ENCODE measurements at places on chromosomes 7 and 10.

DNA sequence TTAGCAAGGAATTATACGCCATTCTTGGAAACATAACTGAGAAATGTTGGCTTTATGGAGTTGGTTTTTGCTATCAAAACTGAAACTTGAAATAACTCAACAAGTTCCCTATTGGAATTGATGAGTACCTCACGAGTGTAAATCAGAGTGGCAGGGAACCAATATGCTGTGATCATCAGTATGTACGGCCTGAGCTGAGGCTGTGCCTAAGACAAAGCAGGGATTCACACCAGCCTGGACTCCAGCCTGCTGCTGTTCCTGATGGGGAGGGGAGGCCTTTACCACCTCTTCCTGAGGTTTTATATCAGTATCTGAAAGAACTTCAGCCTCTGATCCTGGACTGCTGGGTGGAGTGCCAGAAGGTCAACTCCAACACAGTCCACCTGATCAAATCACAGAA, 52.7 kb downstream of the CRTAC1 start:
- no peak for DNase-seq

- DNase-seq: no peak
Observed at GRCh38 chr10:60362461-60362860, 27.2 kb downstream of the ANK3 start.

DNA sequence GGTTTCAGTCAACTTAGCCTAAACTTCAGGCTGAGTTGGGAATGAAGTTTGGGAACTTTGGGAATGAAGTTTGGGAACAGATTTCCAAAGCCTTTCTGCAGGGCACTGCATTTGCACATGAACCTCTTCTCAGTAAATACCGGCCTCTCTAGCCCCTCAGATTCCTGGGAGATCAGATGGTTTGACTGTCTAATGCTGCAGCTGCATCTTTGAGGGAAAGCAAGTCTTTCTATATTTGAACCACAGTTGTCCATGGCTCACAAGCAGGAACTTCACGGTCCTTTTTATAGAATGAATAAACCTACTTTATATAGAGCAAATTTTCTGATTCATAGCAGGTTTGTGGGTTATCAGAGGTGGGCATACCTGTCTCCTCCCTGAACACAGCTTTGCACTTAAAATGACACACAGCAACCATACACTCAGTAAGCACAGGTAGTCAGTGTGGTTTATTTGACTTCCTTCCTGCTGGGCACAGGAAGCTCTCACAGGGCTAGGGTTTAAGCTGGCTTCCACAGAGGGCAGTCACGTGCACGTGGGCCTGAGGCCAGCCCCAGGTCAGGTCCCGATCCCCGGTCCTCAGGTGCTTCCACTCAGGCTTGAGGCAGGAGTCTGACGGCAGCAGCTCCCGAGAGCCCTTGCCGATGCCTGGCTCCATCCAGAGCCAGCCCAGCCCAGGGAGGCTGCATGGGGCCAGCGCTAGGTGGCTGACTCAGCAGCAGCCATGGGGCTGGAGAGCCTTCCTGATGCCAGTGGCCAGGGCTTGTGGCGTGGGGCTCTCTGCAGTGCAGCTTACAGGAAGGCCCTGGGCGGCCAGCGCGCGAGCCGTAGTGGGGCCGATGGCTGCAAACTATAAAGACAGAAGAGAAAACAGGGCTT, 12.8 kb upstream of the MMP21 start:
- DNase-seq: no peak

DNA sequence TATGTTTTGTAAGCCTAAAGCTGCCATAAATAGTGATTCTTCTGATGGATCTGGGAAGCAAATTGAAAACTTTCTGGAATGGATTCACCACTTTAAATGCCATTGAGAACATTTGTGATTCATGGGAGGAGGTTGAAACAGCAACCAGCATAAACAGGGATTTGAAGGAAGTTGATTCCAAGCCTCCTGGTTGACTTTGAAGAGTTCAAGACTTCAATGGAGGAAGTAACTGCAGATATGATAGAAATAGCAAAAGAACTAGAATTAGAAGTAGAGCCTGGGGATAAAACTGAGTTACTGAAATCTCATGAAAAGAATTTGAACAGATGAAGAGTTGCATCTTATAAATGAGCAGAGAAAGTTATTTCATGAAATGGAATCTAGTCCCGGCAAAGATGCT, 99.2 kb downstream of the LRRC4 start:
- no peak for DNase-seq

GRCh38 chr10:118290471-118290995, 51.6 kb downstream of the FAM204A start:
- no peak for DNase-seq

GRCh38 chr10:13349463-13350274, 1.6 kb upstream of the SEPHS1 start:
- no peak for DNase-seq

DNA sequence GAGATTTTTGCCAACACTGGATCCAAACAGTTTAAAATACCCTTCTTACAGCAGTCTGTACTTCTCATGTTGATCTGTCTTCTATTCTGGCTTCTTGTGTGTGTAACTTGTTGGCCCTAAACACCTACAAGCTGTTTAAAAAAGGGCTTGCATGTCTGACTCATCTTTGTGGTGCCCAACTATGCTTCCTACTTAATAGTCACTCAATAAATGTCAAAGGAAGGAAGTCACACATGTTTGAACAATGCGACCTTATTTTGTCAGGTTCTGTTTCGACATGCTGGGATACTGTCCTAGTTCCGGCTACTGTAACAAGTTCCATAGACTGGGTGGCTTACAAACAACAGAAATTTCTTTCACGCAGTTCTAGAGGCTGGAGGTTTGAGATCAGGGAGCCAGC, 9.4 kb upstream of the GRK5 start:
- DNase-seq: no peak

DNA sequence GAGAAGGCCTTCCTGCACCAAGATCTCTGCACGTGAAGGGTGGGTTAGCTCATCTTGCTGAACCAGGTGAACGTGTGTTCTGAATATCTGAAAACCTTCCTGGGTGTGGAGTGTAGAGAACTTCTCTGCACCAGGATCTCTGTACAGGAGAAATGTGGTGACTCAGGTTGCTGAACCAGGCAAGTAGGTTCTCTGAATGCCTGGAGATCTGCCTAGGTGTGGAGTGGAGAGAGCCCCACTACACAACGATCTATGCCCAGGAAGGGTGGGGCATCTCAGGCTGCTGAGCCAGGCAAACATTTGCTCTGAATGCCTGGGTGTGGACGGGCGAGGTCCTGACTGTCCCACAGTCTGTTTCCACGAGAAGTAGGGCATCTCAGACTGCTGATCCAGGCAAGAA, 1002.3 kb upstream of the KCND2 start:
- no peak for DNase-seq

DNA sequence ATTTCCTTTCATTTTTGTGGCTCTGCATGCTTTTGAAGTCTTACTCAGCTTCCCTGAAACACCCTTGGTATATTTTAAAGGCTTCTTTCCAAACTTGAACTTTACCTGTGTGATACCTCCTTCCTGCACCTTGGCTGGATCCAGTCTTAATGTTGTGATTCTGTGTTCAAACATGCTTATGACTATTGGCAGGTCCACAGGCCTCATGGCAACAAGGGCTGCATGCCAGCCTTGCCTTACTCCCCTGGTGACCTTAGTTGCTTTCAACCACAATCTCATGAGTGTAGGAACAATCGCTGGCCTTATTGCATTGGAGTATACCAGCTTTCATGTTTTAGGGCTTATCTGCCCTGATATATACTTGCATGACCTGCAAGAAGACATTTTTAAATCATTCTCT, 238.7 kb downstream of the KIF20B start:
- DNase-seq: no peak

GRCh38 chr10:111986079-111986478, 197.5 kb downstream of the GPAM start:
- DNase-seq: no peak

DNA sequence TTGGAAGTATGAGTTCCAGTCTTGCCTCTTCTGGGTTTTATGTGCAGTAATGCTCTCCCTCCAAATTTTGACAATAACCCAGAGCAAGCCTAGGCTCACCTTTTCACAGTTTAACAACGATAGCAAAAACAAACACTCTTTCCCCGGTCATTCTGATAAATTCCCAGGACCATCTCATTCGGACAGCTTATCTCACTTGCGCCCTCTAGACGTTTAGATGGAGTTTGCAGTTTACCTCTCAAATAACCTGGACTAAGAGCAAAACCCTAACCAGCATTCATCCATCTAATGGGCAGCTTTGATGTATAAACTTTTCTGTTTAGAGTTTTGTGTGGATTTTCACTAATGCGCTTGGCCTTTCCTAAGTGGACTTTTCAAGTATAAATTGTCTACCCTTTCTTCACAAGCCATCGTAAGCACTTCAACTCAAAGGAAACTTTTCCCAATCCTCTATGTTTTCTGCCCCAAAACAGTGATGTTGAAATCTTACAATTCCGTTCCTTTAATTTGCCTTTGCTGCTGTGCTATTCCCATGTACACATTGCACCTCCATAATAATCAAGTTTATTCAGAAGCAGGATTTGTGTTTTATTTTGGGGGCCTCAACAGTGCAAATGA, 114.9 kb downstream of the HDAC9 start:
- no peak for DNase-seq

- DNase-seq: no peak
Observed at GRCh38 chr7:36464271-36464670, 74.6 kb downstream of the ANLN start.

GRCh38 chr7:152664636-152665035, 11.3 kb downstream of the XRCC2 start:
- no peak for DNase-seq

DNA sequence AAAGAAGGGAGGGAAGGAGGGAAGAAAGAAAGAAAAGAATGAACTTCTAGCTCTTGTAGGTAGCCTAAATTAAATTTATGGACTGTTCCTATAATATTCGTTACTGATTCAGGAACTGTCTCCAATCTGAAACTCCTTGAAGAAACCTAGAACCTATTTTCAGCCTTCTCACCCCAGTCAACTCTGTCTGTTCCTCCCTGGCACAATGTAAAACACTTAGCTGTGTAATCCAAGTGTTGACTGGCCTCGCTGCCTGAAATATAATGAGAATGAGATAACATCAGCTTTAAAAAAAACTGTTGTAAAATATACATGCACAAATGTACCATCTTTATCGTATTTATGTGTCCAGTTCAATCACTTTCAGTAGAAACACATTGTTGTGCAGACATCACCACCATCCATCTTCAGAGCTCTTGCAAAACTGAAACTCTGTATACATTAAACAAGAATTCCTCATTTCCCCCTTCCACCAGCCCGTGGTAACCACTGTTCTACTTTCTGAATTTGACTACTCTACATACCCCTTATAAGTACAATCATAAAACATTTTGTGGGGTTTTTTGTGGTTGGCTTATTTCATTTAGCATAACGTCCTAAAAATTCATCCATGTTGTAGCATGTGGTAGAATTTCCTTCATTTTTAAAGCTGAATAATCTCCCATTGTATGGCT, 6.3 kb upstream of the C7orf33 start:
- DNase-seq: no peak

DNA sequence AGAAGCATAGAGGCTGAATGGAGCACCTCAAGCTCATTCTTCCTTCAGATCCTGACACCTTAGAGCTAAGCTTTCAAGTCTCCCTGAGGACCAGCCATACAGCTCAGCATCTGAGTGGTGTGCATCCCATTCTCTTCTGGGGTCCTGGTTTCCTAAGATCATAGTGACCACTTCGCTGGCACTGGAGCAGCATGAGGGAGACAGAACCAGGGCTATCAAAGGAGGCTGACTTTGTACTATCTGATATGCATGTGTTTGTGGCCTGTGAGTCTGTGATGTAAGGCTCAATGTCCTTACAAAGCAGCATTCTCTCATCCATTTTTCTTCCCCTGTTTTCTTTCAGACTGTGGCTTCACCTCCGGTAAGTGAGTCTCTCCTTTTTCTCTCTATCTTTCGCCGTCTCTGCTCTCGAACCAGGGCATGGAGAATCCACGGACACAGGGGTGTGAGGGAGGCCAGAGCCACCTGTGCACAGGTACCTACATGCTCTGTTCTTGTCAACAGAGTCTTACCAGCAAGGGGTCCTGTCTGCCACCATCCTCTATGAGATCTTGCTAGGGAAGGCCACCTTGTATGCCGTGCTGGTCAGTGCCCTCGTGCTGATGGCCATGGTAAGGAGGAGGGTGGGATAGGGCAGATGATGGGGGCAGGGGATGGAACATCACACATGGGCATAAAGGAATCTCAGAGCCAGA, 31.0 kb downstream of the PRSS2 start:
- no peak for DNase-seq

DNA sequence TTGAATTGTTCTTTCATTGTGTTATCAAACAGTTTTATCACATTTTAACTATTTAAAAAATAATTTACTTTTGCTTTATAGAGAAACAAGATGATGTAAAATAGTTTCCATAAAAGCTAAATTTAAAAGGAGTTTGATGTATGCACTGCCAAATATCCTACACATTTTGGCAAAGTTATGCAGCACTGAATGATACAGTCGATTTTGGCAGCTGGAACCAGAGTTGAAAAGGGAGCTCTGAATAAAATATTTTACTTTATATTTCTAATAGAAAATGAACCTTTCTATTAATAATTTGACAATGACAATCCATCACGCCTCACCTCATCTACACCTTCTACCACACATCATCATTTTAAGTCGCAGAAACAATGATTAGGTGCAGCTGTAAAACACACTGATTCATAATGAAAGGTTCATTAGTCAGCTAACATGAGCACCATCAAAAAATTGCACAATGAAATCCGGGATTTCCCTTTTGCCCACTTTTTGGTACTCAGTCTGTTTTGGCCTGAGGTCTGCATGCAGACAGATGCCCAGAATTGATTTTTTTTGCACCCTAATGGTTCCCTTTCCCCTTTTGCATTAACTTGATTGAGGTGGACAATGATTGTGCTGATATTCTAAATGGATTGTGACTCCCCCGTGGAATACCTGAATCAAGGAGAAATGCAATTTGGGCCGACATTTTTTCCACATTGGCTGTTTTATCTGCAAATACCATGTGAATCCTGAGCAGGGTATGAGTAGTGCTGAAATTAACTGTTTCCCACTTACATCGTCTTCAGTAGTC, 105.8 kb downstream of the THSD7A start:
- DNase-seq: no peak

GRCh38 chr7:100156331-100157068, 2.0 kb downstream of the TRAPPC14 start:
- DNase-seq: no peak

DNA sequence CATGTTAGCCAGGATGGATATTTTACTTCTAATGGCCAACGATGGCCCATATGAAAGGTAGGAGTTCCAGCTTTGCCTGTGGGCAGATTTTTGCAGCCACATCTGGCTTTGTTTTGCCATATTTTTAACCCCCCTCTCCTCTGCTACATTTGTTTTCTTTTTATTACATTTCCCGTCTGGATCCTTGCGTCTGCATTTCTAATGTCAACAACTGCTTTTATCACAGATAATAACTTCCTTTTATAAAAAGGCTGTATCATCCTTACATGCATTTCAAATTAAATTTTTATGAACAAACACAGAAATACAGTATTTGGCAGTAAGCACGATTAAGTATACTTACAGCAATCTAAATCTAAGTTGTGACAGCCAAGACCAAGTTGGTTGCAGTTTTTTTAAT, 156.0 kb downstream of the BAMBI start:
- no peak for DNase-seq

DNA sequence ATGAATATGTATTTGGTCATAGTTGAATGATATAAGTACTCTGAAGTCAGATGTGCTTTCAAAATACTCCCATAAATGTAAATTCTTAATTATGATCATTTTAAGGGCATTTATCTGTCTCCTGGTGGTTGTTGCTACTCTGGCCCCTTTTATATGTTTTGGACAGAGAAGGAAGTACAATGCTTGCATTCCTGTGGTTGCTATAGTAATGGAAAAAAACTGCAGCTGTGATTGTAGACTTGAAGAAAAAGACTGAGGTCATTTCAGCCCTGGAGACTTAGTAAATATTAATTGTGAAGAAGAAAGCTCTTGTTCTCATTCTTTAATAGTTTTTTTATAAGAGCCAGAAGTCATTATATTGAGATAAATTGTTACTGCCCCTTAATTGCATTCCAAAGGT, 70.2 kb upstream of the FERD3L start:
- no peak for DNase-seq

All from activated CD8-positive, alpha-beta memory T cell treated with anti-CD3 and anti-CD28 coated beads for 48 hours (primary cell).